Activated T-cell treated with anti-CD3 and anti-CD28 coated beads, Interleukin-2, amount 50 U/mL, for 72 hours (primary cell): ENCODE measurements at places on chromosomes 11 and 22. TPM values are rescaled to one million over a fixed set of nuclear protein-coding genes. Genes with fewer than 3 reads are reported as not detected.

GP1BB gene
- total RNA-seq = 0.17 TPM

OR4C45 gene
- not detected for total RNA-seq

MS4A15 gene
- total RNA-seq = not detected

MMP12 gene
- not detected for total RNA-seq

PLET1 gene
- not detected for total RNA-seq

DNA sequence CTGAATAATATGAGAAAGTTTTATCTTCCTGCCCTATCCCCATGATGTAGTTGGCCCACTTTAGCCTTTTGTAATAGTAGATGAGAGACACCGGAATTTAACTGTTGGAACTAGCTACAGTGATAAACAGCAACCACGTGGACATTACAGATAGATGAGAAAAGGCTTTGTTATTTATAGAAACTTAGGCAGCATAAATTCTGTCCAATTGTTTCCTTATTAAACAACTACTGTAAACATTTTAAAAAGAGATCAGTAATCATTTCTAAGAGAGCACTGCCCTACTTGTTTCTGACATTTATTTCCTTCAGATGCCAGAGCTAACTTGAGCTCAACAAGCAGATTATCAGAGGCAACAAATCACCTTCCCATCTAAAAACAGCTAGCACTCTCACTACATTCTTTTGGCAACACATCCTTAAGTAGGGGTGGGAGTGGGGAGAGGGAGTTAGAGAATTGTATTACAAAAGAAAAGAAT lies 63.1 kb downstream of the SOX6 start:
- no peaks in the 10 kb centered on the region for H3K4me1 ChIP-seq
- no peaks in the 10 kb centered on the region for H3K36me3 ChIP-seq
- DNase-seq = no peak
- H3K27me3 ChIP-seq = no peaks in the 10 kb centered on the region
- no peak overlapping the region for H3K4me3 ChIP-seq
- H3K27ac ChIP-seq = no peak overlapping the region

- no peak overlapping the region for H3K27ac ChIP-seq
- no peak for DNase-seq
- no peak overlapping the region for H3K4me3 ChIP-seq
- H3K27me3 ChIP-seq = no peaks in the 10 kb centered on the region
- H3K36me3 ChIP-seq = peaks cover 2% of the 10 kb centered on the region
- H3K4me1 ChIP-seq = no peaks in the 10 kb centered on the region
Observed at GRCh38 chr11:5923794-5924193, 18.3 kb upstream of the OR56A3 start.

DNA sequence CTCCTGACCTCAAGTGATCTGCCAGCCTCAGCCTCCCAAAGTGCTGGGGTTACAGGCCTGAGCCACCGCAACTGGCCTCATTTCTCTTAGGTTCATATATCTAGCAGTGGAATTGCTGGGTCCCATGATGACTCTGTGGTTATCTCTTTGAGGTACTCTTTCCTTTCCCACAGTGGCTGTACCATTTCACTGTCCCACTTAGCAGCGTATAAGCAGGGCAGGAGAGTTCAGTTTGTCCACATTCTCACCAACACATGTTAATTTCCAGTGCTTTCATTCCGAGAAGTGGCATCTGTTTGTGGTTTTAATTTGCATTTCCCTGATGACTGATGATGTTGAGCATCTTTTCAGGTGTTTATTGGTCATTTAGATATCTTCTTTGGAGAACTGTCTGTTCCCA lies 16.4 kb downstream of the PRR5 start:
- no peaks in the 10 kb centered on the region for H3K36me3 ChIP-seq
- no peaks in the 10 kb centered on the region for H3K4me1 ChIP-seq
- no peaks in the 10 kb centered on the region for H3K27me3 ChIP-seq
- peak overlapping the region; percentile 68 for H3K27ac ChIP-seq
- no peak for DNase-seq
- H3K4me3 ChIP-seq = no peak overlapping the region

DNA sequence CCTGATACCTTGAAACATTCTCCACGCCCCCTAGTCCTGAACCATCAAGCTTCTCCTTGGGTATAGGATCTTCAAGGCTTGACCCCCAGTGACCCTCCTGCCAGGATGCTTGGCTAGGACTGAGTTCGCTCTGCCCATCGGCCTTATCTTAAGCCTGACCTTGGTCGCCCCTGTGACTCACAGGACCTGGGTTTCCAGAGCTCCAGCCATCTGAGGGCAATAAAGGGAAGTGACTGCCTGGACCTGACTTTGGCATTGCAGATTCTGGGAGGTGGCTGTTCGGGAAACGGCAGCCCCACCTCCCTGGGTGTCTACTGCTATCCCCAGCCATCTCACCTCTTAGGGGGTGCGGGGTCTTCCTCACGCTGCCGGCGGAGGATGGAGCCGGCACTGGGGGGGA lies 15.4 kb downstream of the CARD10 start:
- H3K27me3 ChIP-seq = peaks cover 6% of the 10 kb centered on the region
- peaks cover 10% of the 10 kb centered on the region for H3K4me1 ChIP-seq
- H3K36me3 ChIP-seq = no peaks in the 10 kb centered on the region
- H3K4me3 ChIP-seq = no peak overlapping the region

DNA sequence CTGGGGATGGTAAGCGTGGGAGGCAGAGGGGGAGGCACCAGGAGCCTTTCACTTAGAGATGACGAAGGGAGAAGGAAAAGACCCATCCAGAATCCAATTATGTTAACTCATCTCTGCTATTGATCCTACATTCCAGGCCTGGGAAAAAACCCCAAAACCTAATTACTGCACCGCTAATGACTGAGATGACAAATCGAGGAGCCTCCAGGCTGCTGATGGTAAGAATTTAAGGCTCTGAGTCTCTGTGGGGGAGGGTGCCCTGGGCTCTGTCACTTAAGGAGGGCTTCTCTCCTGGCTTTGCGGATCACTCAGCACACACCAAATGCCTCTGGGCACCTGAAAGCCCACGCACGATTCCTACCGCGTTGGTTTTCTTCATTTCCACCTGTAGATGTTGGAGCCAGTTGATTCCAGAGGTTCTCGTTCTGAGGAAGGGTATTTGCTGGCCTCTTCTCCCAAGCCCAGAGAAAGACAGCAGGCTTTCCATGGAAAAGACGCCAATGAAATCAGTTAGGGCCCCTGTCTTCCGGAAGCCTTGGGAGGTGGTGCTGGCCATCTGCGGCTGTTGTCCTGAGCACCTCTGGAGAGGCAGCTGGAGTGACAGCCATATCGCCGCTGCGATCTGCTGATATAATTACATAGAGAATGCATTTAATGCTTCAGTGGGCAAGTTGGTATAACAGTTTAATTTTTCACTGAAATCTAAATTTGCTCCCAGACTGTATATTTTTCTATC lies 751.2 kb downstream of the BRD1 start:
- H3K4me1 ChIP-seq = no peaks in the 10 kb centered on the region
- H3K36me3 ChIP-seq = no peaks in the 10 kb centered on the region
- H3K27me3 ChIP-seq = no peaks in the 10 kb centered on the region
- H3K4me3 ChIP-seq = no peak overlapping the region
- no peak overlapping the region for H3K27ac ChIP-seq
- DNase-seq = no peak

DNA sequence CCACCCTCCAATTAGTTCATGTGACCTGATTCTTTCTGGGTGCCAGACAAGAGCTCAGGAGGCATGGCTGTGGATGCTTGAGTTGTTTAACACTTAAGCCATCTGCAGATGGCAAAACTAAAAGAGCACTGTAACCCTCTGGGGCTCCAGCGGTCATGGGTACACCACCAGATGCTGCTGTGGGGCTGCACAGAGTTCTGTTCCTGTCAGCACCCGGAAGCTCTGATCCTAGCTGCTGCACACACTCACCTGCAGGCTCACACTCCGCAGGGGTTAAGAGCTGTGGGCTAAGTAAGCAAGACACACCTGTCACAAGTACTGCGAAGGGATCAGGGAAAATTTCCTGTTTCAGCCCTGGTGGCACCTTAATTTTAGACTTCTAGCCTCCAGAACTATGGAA lies 307.8 kb downstream of the C11orf87 start:
- H3K27ac ChIP-seq = no peak overlapping the region
- H3K27me3 ChIP-seq = no peaks in the 10 kb centered on the region
- H3K4me3 ChIP-seq = no peak overlapping the region
- H3K4me1 ChIP-seq = no peaks in the 10 kb centered on the region
- DNase-seq = no peak

- no peak for DNase-seq
- H3K4me1 ChIP-seq = no peaks in the 10 kb centered on the region
- no peak overlapping the region for H3K4me3 ChIP-seq
- peaks cover 5% of the 10 kb centered on the region for H3K36me3 ChIP-seq
Observed at GRCh38 chr11:19607656-19608360, 104.8 kb upstream of the NAV2 start.

DNA sequence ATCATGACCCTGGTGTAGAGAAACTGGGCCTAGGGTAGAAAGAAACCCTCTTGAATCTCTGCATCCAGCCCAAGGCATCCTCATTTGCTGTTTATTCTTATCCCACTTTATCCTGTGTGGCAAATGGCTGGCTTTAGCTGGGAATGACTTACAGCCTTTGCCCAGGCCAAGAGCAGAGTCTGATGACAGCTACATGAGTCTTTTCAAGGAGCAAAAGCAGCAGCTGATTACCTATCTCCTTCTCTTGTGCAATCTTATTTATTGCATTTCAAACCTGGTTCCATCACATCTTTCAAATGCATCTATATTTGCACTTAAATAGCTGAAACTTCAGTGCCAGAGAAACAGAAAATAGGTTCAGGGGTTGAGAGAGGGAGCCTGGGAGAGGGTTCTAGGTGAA lies 26.1 kb downstream of the SYT13 start:
- no peaks in the 10 kb centered on the region for H3K36me3 ChIP-seq
- H3K27me3 ChIP-seq = peaks cover 17% of the 10 kb centered on the region
- no peaks in the 10 kb centered on the region for H3K4me1 ChIP-seq
- no peak overlapping the region for H3K4me3 ChIP-seq
- H3K27ac ChIP-seq = no peak overlapping the region

DNA sequence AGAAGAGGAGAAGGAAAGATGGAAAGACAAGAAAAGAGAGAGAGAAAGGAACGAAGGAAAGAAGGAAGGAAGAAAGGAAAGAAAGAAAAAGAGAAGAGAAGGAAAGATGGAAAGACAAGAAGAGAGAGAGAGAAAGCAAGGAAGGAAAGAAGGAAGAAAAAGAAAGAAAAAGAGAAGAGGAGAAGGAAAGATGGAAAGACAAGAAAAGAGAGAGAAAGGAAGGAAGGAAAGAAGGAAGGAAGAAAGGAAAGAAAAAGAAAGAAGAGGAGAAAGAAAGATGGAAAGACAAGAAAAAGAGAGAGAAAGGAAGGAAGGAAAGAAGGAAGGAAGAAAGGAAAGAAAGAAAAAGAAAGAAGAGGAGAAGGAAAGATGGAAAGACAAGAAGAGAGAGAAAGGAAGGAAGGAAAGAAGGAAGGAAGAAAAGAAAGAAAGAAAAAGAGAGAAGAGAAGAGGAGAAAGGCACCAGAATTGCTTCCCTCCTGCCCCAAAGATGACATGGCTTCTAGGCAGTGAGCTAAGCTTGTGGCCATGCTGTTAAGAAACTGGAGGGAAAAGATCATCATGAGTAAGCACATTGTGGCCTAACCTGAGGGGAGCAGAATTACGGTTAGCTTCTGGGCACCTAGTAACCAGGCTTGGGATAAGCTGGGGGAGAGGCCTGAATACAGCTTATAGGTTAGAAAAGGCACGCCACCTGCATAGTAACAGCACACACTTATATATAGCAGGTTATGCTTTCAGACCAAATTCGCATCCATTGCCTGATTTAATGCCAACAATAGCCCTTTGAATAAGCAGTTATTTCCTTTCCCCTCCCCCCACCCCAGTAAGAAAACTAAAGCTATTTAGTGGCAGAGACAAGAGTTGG lies 2.3 kb upstream of the ST3GAL4 start:
- peak; percentile 52 for DNase-seq
- peaks cover 3% of the 10 kb centered on the region for H3K36me3 ChIP-seq
- H3K27me3 ChIP-seq = no peaks in the 10 kb centered on the region
- H3K4me1 ChIP-seq = peaks cover 59% of the 10 kb centered on the region
- H3K27ac ChIP-seq = peak overlapping the region; percentile 98
- peak overlapping the region; percentile 78 for H3K4me3 ChIP-seq

GRCh38 chr11:9633679-9634078 lies 30.2 kb upstream of the SWAP70 start:
- H3K27me3 ChIP-seq = no peaks in the 10 kb centered on the region
- H3K36me3 ChIP-seq = peaks cover 3% of the 10 kb centered on the region
- no peak overlapping the region for H3K27ac ChIP-seq
- no peak for DNase-seq
- no peaks in the 10 kb centered on the region for H3K4me1 ChIP-seq
- no peak overlapping the region for H3K4me3 ChIP-seq

DNA sequence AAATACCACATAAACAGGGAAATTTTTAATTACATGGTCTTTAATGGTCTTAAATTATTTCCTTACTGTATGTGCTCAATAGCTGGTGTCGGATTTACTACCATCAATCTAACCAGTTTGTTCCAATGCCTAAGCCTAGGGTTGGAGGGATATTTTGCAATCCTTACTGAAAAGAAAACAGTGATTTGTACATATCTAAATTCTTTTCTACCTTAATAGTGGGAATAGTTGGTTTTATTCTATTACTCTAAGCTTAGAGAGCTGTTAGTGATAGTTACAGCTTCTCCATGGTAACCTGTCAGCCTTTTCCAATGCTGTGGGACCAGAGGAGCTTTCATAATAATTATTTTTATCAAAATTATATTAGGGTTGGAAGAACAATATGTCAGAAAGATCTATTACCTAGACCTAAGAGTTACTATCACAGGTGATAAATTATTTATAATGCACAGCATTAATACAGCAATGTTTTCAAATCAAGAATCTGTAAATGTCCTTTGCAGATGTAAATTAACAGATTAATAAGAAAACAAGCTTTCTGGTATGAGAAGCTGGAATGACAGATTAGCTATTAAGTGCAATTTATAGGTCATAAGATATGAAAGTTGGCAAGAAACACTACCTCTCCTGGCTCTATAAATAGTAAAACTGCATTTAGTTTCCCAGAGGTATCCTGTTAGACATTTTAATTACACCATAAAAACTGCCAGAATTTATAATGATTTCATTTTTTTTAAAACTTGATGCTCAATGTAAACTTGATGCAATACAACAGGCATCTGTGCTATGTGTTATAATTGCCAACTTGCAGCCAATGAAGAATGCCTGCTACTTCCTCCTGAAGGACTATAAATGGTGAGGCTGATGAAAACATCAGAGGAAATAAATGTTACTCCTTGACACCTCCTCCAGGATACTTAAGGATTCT lies 262.0 kb upstream of the PITPNB start:
- H3K27me3 ChIP-seq = no peaks in the 10 kb centered on the region
- H3K36me3 ChIP-seq = no peaks in the 10 kb centered on the region
- no peaks in the 10 kb centered on the region for H3K4me1 ChIP-seq
- DNase-seq = no peak
- no peak overlapping the region for H3K27ac ChIP-seq

GRCh38 chr22:23781511-23782183 lies 5.1 kb upstream of the SMARCB1 start:
- no peak for DNase-seq
- no peak overlapping the region for H3K4me3 ChIP-seq
- no peak overlapping the region for H3K27ac ChIP-seq
